ENCODE measurements at places on chromosomes 4 and X.

DNA sequence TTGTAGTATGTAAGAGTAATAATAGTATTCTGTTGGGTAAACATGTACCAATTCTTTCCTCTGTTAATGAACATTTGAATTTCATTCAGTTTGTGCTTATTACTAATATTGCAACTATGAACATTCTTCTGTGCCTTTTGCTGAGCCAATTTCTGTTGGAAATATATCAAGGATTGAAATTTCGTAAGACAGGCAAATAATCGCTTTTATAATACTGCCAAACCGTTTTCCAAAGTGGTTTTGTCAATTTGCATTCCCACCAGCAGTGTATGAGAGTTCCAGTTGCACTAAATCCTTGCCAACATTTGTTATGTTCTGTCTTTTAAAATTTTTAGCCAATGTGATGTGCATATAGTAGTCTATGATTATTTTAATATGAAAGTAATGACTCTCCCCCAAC is 38.6 kb downstream of the MAGEB17 start:
- DNase-seq: no peak

DNA sequence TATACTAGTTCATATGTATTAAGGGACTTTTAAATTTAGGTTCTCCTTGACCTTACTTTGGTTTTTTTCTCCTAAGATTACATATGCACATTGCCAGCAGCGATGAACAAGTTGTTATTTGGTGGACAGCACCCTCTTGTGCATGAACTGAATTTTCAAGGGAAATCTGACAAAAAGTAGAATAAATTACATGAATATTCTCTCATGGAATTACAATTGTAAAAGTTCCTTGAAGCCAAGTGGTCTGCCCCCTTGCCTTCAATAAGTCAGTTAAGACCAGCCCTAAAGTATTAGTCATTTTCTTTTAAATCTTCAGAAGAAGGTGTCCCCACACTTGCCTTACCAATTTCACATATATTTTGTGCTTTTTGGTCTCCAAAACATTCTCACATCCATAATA is 30.7 kb upstream of the SMARCA5 start:
- no peak for DNase-seq

DNA sequence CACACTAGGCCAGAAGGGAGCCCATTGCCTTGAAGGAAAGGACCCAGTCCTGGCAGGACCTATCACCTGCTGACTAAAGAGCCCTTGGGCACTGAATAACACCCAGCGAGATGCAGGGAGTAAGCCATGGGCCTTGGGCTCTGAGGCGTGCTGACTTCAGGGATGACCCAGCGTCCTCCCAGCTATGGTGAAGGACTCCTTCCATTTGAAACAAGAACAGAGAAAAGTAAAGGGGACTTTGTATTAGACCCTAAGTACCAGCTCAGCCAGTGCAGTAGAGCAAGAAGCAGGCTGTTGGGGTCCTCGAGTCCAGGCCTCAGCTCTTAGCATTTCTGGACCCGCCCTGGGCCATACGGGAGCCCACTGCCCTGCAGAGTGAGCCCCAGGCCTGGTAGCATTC is 5.1 kb downstream of the ETDA start:
- DNase-seq: no peak

- DNase-seq: no peak
Observed at GRCh38 chr4:96193061-96193460, 353.2 kb downstream of the PDHA2 start.

DNA sequence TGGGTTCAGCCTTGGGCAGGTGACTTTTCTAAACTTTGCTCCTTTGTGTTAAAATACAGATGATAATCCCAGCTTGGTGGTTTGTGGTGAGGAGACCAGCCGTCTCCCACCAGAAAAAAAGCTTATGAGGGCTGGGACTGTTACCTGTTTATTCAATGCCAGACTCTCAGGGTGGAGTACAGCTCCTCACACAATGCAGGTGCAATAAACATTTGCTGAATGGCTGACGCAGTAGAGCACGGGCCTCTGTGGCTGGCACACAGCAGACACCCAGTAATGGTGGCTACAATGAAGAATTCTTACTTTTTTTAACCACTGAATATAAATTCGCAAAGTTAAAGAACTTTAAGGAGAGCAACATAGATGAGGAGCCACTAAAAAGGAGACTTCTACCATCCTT is 30.2 kb downstream of the BEND4 start:
- DNase-seq: no peak

DNA sequence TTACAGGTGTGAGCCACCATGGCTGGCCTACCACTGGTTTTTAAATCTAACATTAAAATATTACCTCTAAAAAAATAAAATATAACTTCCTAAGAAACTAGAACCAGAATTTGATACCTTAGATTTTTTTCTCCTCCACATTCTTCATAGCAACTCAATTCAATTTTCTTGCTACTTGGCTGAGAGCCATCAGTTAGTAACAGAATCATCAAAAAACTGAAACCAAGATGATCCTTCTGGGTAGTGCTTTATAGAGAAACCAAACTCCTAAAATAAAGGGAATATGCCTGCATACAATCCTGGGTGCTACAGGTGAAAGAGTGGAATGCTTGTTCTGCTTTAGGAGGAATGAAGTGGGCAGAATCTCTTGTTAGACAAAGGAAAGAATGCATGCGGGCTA is 64.4 kb downstream of the RPS3A start:
- DNase-seq: no peak

- no peak for DNase-seq
Observed at GRCh38 chr4:73507541-73507940, 26.0 kb downstream of the AFM start.

DNA sequence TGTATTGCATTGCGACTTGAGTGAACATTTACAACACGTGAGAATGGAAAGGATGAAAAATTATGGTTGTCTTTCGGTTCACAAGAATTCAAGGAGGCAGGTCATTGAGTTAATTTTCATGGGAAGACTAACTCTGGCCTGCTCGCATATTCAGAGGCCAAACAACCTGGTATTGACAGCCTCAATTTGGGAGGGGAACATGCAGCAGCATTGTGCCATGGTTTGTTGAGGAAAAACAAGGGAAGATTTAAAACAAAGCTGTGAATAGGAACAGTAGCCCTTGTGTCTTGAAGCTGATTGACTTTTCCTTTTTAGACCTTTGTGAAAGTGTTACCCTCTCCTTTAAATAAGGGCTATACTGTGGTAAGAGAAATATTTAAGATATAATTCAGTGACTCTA is 31.9 kb downstream of the FAT4 start:
- no peak for DNase-seq

DNA sequence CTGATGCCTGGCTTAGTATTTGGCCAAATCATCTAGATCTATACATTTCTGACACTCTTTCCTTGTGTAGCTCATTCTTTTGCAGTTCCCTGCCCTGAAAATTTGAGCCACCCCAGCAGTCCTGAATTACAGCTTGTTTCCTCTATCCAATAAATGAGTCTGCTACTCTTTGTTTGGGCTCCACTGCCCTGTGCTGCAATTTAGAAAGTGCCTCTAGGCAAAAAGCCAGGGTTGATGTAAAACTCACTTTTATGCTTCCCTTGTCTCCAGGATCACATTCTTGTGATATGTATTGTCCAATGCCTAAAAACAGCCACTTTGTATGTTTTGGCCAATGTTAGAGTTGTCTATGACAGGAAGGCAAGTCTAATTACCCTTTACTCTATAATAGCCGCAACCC is 101.7 kb upstream of the MAP3K15 start:
- DNase-seq: no peak

- no peak for DNase-seq
Observed at GRCh38 chrX:84160736-84161135, 27.3 kb downstream of the RPS6KA6 start.

GRCh38 chr4:90099812-90100211 is 27.4 kb upstream of the CCSER1 start:
- DNase-seq: no peak

DNA sequence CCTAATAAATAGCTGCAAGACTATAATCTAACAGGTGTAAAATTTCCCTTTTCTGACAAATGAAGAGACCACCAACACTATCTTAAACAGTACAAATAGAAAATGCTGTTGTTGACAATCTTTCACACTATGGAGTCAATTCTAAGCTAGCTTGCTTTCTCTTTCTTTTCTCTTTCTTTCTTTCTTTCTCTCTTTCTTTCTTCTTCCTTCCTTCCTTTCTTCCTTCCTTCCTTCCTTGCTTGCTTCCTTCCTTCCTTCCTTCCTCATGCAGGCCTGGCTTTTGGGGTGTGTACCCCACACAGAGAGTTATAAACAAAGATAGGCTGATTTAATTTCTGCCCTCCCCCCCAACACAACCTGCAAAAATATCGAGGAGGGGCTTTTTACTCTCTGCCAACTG is 8.1 kb upstream of the ARX start:
- DNase-seq: no peak

GRCh38 chr4:15659768-15660570 is 4.8 kb upstream of the FBXL5 start:
- no peak for DNase-seq

DNA sequence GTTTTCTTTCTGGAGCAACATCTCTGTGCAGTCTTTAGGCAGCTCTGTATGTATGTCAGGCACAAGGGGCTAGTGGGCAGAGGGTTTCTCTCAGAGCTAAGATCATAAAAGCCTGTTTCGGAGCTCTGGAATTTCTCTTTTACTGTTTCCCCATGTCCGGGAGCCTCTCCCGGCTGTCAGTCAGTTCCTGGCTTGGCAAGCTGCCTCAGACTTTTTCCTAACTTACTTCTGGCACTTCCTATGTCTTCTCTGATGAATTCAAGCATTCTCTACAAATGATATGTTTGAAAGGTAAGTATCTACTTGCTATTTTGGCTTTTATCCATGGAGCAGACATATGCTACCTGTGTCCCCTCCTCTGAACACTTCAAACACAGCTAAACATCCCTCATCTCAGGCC is 129.3 kb upstream of the PGRMC2 start:
- no peak for DNase-seq

DNA sequence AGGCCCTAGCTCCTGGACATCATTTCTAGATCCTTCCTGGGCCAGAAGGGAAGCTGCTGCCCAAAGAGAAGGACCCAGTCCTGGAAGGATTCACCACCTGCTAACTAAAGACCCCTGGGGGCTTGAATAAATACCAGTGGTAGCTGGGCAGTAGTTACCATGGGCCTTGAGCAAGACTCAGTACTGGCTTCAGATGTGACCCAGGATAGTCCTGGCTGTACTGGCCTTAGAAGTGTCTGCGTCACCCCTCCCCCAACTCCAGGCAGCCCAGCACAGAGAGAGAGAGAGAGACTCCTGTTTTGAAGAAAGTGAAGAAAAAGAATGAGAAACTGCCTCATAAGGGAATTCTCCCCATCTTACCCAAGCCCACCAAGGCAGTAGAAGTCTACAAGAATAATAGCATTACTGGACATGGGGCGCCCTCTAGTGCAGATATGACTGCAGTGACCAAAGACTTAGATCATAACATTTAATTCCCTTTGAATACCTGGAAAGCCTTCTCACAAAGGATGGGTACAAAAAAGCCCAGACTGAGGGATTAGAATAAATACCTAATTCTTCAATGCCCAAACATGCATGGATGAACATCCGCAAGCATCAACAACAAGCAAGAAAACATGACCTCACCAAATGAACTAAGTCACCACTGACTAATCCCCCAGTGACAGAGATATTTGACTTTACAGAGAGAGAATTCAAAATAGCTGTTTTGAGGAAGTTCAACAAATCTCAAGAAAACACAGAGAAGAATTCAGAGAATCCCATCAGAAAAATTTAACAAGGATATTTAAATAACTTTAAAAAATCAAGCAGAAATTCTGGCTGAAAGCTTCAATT is 171.8 kb downstream of the HNRNPD start:
- DNase-seq: peak; percentile 14

DNA sequence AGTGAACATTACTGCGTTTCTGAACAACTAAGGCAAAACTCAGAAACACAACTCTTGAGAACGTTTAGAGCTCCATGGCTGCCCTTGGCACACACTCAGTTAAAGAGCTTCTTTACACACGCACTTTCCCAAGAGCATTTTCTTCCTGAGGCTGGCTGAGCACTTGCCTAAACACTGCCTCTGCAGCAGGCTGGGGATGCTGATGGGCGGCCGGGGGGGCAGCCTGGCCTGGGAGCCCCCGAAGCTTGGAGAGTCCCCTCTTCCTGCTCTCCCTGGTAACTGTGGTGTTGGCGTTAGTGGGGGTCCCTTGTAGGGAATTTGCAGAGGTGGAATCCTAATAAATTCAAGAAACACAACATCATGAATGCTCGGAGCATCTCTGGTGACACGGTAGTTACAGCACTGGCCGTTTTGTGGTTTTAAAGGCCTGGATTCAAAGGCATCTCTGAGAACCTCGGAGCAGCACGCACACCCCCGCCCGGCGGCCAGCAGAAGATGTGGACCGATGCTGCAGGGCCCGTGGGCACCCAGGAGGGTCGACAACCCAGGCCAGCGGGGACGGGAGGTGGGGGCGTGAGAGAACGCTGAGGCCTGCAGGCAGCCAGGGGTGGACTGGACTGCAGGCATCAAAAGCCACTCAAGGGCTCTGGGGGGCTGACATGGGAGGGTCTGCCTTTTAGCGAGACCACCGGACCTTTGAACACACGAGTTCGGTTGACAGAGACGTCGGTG is 45.4 kb downstream of the FGFRL1 start:
- no peak for DNase-seq

GRCh38 chrX:108270280-108270679 is 167.9 kb downstream of the COL4A6 start:
- DNase-seq: no peak

DNA sequence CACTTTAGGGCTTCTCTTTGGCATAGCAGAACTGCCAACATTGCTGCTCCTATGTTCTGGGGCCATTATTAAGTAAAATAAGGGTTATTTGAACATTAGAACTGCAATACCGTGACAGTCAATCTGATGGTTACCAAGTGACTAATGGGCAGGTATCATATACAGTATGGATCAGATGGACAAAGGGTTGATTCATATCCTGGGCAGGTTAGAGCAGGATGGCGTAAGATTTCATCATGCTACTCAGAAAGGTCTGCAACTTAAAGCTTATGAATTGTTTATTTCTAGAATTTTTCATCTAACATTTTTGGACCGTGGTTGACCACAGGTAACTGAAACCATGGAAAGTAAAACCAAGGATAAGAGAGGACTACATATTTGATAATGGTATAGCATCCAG is 40.9 kb downstream of the BRCC3 start:
- DNase-seq: no peak

DNA sequence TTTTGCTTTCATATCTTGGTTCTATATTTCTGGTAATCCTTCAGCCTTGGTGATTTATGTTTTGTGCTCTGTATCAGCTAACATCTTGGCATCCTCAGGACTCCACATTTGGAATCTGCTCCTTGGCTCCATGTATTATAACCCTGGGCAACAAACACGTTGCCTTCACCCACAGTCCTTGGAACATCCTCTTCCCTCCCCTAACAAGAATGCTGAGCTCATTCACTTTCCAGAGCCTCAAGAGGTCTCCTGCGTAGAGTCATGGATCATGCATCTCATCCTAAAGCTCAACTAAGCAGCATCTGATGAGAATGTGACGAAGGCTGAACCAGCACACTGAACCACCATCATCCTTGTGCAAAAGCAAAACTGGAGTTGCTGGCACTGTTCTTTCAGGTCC is 60.5 kb upstream of the C1GALT1C1 start:
- no peak for DNase-seq
